A172 (cell line): ENCODE measurements at places on chromosomes 7 and 10. TPM values are rescaled to one million over a fixed set of nuclear protein-coding genes. Genes with fewer than 3 reads are reported as not detected.

- DNase-seq: no peak
Observed at GRCh38 chr10:85946713-85947326, 419.8 kb downstream of the GRID1 start.

DNA sequence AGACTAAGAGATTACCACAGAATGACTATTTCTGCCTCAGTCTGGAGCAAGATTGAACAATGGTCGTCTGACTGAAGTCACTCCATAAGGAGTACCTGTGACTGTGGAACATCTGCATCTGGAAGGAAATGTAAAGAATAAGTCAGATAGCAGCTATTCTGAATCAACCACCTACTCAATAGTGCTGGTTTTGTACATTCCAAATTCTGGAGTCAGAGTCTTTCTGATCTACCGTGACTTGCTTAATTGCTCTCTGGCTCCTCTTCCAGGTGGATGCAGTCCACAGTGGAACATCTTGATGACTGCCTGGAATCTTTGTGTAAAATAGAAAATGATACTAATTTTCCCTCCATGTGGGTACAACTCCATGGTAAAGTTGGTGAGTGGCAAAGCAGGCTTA lies 156.3 kb upstream of the SEMA3C start:
- DNase-seq: no peak

The FRAT2 gene
- total RNA-seq: 4.0 and 4.2 TPM in 2 replicates

- DNase-seq: no peak
Observed at GRCh38 chr10:110485541-110485940, 12.2 kb upstream of the DUSP5 start.

- no peak for DNase-seq
Observed at GRCh38 chr7:99820408-99821027, 7.3 kb upstream of the CYP3A43 start.

GRCh38 chr7:158819571-158820203 lies 9.6 kb downstream of the ESYT2 start:
- no peak for DNase-seq

DNA sequence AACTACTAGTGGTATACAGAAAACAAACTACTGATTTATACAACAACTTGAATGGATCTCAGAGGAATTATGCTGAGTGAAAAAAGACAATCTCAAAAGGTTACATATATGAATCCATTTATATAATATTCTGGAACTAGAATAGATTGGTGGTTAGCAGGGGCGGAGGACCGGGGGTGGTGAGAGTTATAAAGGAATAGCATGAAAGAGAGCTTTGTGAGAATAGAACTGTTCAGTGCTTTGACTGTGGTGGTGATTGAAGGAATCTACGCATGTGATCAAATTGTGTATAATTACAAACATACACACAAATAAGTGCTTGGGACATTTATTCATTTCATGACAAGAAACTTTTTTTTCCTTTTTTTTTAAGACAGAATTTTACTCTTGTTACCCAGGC lies 19.6 kb downstream of the RAB19 start:
- DNase-seq: no peak

GRCh38 chr7:22653951-22654350 lies 73.0 kb upstream of the IL6 start:
- no peak for DNase-seq

- no peak for DNase-seq
Observed at GRCh38 chr7:22251281-22251680, 105.7 kb downstream of the RAPGEF5 start.

The GOLGA7B gene
- total RNA-seq: 1.2 and 1.9 TPM in 2 replicates

DNA sequence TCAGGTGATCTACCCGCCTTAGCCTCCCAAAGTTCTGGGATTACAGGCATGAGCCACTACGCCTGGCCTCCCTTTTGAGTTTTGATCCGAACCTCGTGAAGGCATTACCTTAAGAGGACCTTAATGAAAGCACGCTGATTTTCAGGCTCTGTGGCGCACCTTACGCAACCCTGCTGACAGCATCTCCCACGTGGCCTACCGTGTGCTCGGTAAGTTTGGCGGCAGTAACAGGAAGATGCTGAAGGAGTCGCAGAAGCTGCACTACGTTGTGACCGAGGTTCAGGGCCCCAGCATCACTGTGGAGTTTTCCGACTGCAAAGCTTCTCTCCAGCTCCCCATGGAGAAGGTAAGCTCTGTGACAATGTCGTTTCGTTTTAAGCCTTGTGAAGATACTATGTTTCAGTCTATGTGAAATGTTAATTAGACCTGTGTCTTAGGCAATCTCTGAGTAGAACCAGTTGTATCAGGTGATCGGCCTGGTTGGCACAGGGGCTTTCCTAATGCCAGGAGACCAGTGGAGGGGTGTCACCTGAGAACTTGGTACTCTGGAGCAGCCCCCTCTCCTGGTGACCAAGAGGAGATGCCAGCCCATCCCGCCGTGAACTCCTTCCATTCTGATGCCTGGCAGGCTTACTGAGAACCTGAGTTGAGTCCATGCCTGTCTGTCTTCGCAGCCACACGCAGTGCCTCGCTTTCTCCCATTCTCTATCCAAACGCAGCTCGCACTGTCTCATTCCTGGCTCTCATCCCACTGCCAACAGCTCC lies 43.5 kb downstream of the TRRAP start:
- DNase-seq: no peak

The PUS7 gene
- 27.8 and 29.5 TPM in 2 replicates for total RNA-seq

GRCh38 chr7:39588416-39588815 lies 22.2 kb downstream of the YAE1 start:
- DNase-seq: no peak

The HOXA1 gene
- 0.34 TPM in 1 of 2 replicates, not detected in the other for total RNA-seq

The MEPCE gene
- total RNA-seq: 33.4 and 34.8 TPM in 2 replicates

- DNase-seq: no peak
Observed at GRCh38 chr7:78185149-78185745, 386.7 kb downstream of the PHTF2 start.

The DLX5 gene
- not detected in 2 replicates for total RNA-seq

DNA sequence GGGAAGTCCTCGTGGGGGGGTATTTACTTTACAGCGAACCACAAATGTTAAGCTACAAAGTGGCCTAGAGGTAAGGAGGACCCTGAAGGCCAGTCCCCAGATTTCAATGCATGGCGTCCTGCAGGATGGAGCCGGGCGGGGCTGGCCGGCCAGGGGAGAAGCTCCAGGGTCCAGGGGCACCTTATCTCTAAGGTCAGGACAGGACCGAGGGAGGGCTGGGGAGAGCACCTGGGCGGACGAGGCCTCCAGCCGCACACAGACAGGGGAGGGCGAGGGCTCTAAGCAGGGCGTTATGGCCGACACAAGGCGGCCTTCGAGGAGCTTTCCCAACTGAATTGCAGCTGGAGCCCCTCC lies 96.4 kb upstream of the DIP2C start:
- DNase-seq: no peak

The TLX1 gene
- not detected in 2 replicates for total RNA-seq

GRCh38 chr7:131636092-131636491 lies 79.7 kb upstream of the PODXL start:
- DNase-seq: no peak
